ENCODE measurements at places on chromosomes 6 and 20.

DNA sequence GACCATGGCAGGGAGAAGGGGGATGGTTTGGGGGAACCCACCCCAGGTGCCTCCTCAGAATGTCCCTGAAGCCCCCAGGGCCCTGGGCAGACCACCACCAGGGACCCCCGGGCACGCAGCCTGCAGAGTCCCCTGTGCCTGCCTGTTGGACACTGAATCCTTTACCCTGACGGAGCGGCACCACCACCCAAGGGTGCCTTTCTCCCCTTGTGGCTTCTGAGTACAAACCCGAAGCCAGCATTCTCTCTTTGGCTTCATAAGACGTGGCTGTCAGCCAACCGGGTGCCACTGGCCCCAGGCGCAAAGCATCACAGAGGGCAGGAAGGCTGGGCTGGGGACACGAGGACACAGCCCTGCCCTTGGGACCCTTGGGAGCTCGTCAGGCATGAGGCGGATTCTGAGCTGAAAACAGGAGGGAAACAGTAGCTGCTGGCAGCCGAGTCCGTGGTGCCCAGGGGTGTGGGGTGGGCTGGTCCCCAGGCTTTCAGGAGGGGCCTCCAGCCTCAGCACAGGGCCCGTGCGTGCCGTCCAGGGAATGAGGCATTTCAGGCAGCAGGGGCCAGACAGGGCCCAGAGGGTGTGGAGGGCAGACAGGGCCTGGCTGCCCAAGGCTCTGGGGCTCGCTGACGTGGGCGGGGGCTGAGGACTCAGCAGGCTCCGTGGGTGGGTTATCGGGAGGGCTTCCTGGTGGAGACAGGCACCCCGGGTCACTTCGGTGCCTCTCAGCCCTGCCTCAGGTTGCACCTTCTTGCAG, 3.5 kb downstream of the COL9A3 start:
- DNase-seq, result peak; percentile 32

DNA sequence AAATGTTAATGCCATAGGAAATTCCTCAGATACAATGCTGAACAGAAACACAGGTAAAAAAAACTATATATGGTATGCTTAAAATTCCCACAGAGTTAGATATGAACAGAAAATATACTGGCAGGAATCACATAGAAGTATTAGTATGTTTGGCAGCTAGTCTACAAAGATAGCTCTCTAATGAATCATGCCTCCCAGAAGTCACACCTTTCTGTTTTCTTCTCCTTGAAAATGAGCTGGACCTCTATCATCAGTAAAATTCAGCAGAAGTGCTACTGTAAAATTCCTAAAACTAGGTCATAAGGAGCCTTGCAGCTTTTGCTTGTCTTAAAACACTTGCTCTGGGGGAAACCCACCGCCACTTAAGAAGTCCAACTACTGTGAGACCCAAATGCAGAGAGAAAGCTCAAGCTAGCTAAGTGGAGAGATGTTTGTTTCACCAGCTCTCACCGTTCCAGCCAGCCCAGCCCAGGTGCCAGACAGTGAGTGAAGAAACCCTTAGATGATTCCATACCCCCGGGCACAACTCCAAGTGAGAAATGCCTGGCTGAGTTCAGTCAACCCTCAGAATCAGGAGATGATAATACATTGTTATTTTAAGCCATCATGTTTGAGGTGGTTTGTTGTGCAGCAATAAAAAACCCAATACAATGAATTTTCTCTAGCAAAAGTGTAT, 43.0 kb downstream of the TSPYL4 start:
- no peak for DNase-seq

GRCh38 chr6:35047265-35048011, 93.7 kb downstream of the TCP11 start:
- peak; percentile 44 for DNase-seq

DNA sequence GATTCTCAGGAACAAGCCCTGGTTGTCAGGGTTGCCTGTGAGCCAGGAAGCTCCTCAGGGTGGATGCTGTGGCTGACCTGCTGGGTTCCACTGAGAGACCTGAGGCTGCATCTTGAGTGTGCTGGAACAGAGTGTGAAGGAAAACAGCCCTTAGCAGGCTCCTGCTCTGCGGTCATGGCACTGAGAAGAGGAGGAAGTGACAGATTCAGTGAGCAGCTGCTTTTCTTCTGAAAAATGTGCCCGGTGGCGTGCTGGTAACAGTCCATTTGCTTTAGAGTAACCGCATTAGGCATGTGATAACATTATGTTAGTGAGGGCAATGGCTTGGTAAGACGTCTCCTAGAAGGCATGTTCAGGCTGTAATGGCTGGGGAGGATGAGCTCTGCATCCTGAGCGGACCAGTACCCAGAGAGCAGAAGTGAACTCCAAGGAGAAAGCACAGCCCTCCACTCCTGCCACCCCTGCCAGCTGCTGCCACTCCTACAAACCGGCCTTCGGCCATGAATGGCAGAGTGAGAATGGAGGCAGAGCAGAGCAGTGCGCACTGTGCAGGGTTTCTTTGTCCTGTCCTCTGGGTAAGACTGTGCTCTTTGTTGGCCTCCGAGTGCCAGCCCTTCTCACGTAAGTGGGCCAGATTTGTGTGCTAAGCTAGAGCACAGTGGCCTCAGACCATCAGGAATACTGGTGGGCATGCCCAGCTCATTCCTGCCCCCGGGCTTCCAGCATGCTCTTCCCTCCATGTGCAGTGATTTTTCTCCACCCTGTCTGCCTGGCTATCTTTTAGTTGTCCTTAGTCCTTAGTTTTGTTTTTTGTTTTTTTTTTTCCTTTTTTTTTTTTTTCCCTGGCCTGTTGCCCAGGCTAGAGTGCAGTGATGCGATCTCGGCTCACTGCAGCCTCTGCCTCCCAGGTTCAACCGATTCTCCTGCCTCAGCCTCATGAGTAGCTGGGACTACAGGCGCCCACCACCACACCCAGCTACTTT, 98.1 kb upstream of the VSTM2L start:
- DNase-seq, result peak; percentile 34

DNA sequence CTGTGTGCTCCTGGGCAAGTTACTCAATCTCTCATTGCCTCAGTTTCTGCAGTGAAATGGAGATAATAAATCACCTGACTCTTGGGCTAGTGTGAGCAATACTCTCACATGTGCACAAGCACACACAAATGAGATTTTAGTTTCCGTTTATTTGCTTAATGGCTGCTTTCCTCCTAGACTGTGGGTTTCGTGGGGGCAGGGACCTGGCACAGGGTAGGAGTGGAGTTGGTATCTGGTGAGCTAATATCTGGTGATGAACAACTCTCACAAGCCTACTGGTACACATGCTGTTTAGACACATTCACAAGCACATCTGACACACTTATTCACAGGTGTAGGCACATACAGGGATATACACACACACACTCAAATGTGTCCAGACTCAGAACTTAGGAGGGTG, 73.8 kb downstream of the TOX2 start:
- DNase-seq, result no peak

- DNase-seq, result no peak
These were observed 2.5 kb downstream of the C20orf202 start for GRCh38 chr20:1205802-1206201.

- no peak for DNase-seq
These were observed 23.3 kb downstream of the NAPB start for GRCh38 chr20:23397961-23398360.
